Smooth muscle cell of the brain vasculature (primary cell): ENCODE measurements at places on chromosomes 11 and 22.
A peak's percentile ranks its signal among the peaks of the same experiment; 100 is the strongest.

DNA sequence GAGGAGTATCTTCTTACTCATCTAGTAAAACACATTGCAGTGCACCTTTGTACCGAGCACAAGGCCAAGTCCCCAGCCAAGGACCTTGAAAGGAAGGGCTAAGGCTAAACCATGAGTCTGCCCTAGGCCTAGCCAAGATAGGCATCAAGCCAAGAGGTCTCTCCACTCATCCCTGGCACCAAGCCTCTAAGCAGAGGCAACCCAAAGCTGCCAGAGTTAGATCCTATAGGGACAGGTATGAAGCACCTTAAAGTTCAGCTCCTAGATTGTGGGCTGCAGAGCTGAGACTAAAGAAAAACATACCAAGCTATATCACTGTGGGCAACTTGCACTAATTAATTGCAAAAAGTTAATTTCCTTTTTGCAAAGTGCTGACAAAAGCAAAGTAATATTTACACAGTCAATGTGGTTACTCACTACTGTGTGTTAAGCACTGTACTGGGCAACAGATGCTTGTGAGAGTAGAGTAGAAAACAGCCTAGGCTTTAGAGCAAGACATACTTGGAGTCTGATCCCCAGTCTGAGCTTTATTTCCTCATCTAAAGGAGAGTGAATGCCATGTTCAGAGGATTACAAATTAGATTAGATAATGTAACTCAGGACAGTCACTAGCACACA, 7.2 kb downstream of the COA4 start:
- no peak for DNase-seq

- no peak for DNase-seq
Observed at GRCh38 chr22:28833276-28833923, 33.0 kb upstream of the XBP1 start.

GRCh38 chr22:25077964-25078363, 121.7 kb upstream of the CRYBB3 start:
- no peak for DNase-seq

- DNase-seq: no peak
Observed at GRCh38 chr22:39646398-39647063, 76.0 kb downstream of the CACNA1I start.

GRCh38 chr22:47130883-47131631, 368.6 kb downstream of the TBC1D22A start:
- DNase-seq: no peak

- DNase-seq: no peak
Observed at GRCh38 chr11:118622376-118623268, 15.2 kb downstream of the PHLDB1 start.

DNA sequence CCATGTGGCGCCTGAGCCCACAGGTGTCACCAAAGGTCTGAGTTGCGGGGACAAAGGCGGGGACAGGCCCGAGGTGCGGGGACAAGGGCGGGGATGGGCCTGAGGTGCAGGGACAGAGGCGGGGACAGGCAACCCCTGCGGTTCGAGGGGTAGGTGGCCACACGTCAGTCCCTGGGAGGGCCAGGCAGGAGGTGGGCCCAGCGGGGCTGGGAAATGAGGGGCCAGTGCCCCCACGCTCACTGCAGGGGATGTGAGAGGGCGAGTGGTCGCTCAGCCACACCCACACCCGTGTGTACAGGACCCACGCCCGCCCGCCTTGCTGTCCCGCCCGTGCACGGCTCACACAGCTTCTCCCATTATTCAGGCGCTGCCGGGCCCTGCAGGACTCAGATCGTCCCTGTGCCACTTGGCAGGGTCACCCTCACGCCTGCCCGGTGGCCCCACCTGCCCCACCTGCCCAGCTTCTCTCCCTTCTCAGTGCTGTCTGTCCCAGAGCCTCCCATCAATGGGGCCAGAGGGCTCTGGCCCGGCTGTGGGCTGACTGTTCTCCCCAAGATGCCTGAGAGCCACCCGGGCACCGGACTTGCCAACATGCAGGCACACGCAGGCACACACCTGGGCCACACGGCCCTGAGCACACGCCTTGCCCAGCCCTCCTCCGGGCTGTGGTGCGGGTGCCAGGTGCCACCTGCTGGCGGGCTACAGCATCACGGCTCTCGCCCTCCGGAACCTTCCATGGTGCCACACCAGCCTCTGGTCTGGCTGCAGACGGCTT, 14.2 kb upstream of the MUC6 start:
- DNase-seq: no peak

- no peak for DNase-seq
Observed at GRCh38 chr11:45926001-45926401, 3.5 kb downstream of the LARGE2 start.

GRCh38 chr11:64916040-64916774, 802 bp downstream of the ATG2A start:
- no peak for DNase-seq

DNA sequence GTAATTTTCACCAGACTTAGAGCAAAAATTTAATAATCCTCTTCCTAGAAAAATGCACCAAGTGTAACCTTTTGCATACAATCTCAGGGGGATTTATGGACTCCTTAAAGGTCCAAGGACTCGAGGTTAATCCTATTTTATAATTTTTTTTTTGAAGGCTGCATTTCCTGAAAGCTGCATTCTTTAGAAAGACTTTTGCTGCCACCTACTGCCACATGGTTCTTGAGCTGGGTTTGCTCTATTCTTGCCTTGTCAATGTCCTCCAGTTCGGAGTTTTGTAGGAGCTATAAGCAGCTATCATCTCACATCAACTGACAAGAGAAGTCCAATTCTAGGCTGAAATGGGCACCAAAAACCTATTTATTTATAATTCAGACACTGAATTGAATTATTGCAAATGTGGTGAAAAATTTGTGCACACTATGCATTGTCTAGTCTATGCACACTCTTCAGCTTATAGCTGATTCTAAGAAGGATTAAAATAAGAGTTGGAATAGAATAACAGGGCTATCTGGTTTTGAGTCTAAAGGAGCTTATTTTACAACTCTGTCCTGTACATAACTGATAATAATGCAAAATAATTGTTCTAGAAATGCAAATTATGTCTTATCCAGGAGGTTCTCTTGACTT, 31.3 kb downstream of the TRAF6 start:
- DNase-seq: no peak

DNA sequence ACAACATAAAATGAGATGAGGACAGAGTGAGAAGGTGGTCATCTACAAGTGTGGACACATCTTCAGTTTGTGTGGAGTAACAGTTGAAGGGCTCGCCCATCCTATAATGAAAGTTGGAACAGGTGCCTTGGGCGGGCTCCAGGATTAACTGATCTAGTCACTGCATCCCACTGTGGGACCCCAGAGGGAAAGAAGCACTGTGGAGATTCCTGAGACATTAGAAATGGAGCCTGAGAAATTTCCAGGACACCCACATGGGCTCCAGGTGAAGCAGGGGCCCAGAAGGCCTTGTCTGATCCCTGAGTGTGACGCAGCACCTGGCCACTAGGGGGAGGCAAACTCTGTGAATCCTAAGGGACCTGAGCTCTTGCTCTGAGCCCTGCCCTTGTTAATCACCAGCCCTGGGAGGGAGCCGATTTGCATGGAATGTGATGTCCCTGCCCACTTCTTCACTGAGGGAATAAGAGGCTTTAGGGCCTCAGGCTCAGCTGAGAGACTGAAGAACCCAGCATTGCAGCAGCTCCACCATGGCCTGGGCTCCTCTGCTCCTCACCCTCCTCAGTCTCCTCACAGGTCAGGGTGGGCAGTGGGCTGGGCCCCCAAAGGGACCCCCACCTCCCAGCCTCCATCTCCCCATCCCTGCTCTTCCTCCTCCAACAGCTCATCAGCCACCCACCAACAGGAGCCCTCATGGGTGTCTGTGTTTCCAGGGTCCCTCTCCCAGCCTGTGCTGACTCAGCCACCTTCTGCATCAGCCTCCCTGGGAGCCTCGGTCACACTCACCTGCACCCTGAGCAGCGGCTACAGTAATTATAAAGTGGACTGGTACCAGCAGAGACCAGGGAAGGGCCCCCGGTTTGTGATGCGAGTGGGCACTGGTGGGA, 98.4 kb downstream of the VPREB1 start:
- no peak for DNase-seq

DNA sequence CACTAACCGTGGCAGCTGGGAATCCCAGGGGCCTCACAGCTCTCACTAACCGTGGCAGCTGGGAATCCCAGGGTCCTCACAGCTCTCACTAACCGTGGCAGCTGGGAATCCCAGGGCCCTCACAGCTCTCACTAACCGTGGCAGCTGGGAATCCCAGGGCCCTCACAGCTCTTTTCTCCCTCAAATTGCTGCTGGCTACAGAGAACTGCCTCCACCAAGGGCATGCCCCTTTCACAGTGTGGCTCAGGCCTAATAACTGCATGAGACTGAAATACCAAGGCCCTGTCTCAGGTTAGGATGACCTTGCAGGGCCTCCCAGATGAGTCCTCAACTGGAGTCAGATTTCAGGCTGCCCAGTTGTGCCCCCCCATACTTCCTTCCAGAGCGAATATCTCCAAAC, 35.1 kb upstream of the GGTLC2 start:
- DNase-seq: no peak

- DNase-seq: no peak
Observed at GRCh38 chr11:22416462-22416861, 78.3 kb downstream of the SLC17A6 start.

- DNase-seq: no peak
Observed at GRCh38 chr11:102564110-102564509, 33.6 kb upstream of the MMP7 start.

DNA sequence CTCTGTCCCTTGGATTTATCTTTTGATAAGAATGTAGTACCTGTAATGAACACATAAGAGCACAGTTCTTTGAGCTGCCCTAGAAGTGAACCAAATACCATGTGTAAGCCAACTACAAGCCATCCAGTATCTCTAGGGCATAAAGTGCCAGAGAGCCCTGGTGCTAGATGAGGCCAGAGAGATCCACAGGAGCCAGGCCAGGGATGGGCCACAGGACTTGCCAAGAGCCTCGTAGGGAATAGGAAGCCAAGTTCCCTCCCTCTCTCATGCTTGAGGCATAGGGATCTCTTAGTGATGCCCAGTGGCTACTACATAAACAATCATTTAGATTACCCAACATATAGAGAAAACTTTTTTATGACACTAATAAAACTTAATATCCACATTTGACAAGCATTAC, 64.8 kb upstream of the FAR1 start:
- no peak for DNase-seq

DNA sequence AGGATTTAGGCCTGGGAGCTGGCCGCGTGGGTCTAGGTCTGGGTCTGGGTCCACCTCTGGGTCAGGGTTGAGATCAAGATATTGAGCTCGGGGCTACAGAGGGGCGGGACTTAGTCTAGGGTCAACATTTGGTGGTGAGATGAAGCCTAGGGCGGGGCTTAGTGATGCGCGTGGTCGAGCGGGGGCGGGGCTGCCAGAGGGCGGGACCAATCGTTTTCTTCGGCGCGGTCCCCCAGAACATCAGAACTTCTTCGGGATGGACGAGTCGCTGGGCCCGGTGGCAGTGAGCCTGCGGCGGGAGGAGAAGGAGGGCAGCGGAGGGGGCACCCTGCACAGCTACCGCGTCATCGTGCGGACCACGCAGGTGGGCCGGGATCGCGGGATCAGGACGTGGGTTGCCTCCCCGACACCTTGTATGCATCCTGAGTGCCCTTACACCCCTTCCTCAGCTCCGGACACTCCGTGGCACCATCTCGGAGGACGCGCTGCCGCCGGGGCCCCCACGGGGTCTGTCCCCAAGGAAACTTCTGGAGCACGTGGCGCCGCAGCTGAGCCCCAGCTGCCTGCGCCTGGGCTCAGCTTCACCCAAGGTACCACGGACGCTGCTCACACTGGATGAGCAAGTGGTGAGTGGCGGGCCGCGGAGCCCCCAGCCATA, 4.2 kb downstream of the SIPA1 start:
- DNase-seq: no peak

DNA sequence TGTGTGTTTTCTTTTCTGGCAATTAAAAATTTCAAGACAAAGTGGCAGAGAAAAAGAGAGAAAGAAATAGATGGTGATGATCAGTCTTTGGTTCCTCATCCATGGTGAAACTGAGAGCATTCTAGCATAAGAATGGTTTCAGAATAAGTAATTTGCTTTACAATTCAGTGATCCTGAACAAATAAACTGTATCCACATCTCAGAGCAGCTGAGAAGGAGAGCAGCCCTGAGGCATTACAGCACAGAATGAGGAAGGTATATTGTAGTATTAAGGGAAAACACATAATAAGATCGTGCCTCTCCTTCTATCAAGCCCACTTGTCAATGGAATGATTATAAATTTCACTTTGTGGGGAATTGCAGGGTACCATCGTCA, 17.4 kb downstream of the LUZP2 start:
- DNase-seq: no peak

GRCh38 chr22:30338802-30339201, 12.1 kb upstream of the TBC1D10A start:
- no peak for DNase-seq

DNA sequence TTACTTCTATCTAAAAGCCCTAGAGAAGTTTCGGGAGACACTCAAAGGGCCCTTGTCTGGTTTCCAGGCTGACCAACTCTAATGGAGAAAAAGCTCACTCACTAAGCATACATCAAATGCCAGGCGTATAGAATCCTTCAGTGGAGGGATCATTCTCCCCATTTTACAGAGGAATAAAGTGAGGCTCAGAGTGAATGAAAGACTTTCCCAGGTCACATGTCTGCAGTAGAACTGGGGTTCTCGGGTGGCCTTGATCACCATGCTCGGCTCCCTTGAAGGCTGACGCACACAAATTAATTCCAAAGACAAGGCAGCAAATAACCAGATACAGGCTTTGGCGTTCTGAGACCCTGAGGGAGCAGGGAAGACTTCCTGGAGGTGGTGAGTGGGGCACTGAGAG, 60.0 kb downstream of the THAP12 start:
- DNase-seq: no peak

- no peak for DNase-seq
Observed at GRCh38 chr11:3684129-3684818, 13.1 kb upstream of the CHRNA10 start.

- peak; percentile 90 for DNase-seq
Observed at GRCh38 chr11:4094348-4095291, at the start of gene RRM1. RRM1 (plus strand) TSS chr11:4094799; CDS start chr11:4095013, 214 bp downstream.

DNA sequence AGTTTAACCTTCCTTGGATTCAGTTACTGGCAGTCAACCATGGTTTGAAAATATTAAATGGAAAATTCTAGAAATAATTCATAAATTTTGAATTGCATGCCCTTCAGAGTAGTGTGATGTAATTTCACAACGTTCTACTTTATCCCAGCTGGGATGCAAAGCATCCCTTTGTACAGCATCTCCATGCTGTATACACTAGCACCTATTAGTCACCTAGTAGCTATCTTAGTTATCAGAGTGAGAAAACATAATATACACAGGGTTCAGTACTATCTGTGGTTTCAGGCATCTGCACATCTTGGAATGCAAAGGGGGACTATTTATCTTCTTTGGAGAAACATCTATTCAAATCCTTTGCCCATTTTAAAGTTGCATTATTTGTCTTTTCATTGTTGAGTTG, 30.8 kb downstream of the CBL start:
- DNase-seq: no peak

GRCh38 chr11:2863276-2863618, 22.3 kb downstream of the CDKN1C start:
- DNase-seq: no peak

- DNase-seq: no peak
Observed at GRCh38 chr11:41775296-41775695, 315.8 kb upstream of the LRRC4C start.
